ENCODE measurements at places on chromosomes 13 and 19. TPM values are rescaled to one million over a fixed set of nuclear protein-coding genes. Genes with fewer than 3 reads are reported as not detected.

DNA sequence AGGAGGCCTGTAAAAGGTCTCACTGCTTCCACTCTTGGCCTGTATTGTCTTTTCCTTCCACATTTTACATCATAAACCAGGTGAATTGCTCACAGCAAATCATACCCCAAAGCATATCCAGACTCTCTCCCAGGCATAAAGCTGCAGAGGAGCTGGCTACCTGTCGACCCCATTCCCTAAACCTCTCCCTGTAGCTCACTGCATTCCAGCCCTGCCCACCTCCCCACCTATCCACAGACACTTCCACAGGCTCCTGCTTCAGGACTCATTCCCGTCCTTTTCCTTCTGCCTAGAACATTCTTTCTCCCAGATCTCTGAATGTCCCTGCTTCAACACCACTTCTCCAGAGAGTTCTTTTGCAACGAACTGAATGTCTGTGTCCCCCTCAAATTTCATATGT is 46.4 kb upstream of the STARD13 start:
- no peak for DNase-seq

DNA sequence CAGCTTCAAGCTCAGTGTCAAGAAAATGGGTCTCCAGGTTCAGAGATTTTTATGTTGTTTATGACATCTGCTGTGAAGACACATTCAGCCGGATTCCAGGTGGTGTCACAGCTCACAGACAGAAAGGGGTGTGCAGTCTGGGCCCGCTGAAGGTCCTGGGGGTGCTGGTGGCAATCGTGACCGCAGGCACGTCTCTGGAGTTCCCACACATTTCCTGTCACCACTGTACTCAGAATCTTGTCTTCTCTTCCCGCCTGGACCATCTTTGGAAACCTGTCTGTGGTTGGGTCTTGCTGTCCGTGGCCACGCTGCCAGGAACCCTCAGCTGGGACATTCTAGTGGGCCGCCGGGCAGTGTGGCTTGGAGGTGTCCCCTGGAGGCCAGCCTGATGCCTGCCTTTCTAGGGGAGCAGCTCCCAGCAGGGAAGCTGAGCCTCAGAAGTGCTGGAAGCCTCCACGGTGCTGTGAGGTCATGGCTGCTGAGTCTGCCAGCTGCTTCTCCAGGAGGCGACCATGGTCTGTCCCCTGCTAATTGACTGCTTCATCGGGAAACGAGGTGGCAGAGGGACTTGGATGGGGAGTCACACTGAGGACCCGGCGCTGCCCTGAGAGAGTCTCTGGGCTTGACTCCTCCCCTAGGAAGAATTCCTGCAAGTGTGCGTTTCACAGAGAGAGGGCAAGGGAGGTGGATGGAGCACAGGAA is 3.7 kb downstream of the TEX29 start:
- no peak for DNase-seq

Gene LIG4
- 7.2 TPM for total RNA-seq

Gene HPN
- total RNA-seq = 2.0 TPM

Gene MYO1F
- total RNA-seq = 0.06 TPM

GRCh38 chr13:113410472-113411201 is 42.7 kb downstream of the ADPRHL1 start:
- peak; percentile 25 for DNase-seq

DNA sequence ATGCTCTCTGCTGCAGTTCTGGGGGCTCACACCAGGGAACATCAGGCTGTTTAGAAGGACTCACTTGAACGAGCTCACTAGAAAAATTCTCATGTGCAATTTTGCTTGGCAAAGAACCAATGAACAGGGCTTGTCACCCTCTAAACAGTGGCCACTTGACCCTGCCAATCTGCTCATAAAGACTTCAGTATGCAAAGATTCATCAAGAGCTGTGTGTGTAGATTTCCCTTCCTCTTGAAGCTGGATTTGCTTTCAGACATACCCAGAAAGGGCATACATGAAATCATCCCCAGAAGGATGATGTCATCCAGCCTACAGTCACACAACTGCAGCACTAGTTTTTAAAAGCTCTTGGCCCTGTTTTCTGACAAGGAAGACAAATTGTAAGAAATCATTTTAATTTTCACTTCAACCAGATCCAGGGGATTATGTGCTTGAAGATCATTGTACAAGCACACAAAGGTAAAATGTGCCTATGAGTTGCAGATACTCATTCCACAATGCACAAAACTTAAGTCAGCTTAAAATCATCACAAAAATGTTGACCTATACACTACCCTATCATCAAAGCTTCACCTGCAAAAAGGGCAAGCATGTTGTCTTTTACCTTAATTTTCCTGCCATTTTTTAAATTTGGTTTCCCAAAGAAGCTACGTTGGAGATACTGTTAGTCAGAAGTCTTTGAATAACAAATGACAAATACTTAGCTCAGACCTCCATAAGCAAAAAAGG is 5.2 kb upstream of the STK24 start:
- DNase-seq = no peak

GRCh38 chr19:49231804-49232203 is 74.2 kb downstream of the TRPM4 start:
- DNase-seq = no peak

GRCh38 chr13:98792321-98792720 is 39.8 kb upstream of the SLC15A1 start:
- DNase-seq = no peak

DNA sequence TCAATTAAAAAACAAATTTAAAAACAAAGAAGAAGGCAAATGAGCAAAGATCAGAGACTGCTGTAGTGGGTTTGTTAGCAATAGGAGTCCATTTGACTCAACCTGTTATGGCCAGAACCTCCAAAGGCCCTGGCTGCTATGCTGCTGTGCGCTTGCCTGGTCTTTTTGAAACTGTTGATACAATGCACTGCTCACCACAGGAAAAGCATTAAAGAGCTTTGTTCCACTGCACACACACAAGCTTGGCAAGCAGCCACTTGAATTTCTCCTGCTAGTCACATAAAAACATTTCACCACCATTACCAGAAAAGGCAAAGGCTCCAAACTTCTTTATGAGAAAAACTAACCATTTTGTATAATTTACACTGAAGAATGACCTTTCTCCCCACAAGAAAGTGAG is 132.2 kb downstream of the FREM2 start:
- DNase-seq = peak; percentile 42

- no peak for DNase-seq
These were observed 376.5 kb downstream of the KLF12 start for GRCh38 chr13:73757481-73758233.

- no peak for DNase-seq
These were observed 182.5 kb downstream of the POU4F1 start for GRCh38 chr13:78420814-78421213.

Data from epithelial cell of proximal tubule (primary cell).